ENCODE measurements at places on chromosomes 2 and 18.
A peak's percentile ranks its signal among the peaks of the same experiment; 100 is the strongest.

DNA sequence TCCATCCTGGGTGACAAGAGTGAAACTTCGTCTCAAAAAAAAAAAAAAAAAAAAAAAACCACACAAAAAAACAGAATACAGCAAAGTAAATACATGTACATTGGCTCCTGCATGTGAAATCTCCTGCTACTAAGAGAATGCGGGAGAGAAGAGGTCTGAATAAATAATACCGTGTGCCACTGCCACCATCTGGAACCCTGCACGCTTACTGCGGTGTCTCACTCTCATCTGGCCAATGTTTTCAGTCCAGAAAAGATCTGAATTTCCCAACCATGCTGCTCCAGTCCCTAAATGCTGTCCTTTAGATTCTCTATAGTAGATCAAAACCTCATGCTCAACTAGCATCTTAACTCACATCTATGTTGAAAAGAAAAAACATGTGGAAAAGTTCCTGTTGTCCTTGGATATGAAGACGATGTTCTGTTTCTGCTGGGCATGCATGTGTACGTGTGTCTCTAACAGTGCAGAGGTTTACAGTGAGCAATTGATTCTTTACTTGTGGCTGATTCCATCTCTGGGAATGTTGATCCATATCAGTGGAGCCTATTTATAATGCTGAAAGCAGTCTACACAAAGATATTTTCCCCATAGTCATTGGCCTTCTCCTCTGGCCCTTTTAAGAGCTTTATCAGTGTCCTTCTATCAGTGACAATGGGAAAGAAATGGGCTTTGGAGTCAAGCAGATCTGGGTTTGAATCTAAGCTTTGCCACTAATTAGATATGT is 11.9 kb downstream of the STON1 start:
- no peaks in the 10 kb centered on the region for H3K36me3 ChIP-seq
- no peak overlapping the region for H3K4me3 ChIP-seq
- no peak overlapping the region for H3K27ac ChIP-seq

DNA sequence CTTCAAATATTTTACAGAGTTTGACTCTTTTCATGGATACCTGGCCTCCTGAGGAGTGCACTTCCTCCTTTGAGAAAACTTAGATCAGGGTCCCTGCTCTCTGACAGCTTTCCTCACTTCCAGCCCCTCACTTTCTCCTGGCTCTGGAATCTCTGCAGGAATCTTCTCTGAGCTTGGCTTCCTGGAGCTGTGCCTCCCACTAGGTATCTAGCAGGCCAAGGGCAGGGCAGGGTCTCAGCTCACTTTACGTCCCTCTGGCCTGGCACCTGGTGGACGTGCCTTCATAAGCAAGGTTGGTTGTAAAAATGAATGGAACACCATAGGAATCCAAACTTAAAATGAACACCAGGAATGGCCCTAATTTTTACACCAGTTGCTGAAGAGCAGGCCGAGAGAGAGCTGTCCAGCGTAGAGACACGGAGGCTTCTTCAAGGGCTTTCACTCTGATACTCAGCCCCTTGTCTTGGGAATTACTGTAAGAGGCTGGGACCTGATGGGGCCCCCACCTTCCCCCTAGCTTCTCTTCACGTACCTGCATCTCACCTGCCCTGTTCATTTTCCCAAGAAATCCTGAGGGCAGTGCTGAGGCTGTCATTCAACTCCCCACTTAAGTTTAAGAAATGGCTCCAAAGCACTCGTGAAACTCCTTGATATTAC is 426.9 kb upstream of the ID2 start:
- no peaks in the 10 kb centered on the region for H3K36me3 ChIP-seq
- H3K4me3 ChIP-seq, result no peak overlapping the region
- no peaks in the 10 kb centered on the region for H3K27me3 ChIP-seq
- H3K4me1 ChIP-seq, result no peaks in the 10 kb centered on the region
- no peak for DNase-seq
- H3K27ac ChIP-seq, result no peak overlapping the region

DNA sequence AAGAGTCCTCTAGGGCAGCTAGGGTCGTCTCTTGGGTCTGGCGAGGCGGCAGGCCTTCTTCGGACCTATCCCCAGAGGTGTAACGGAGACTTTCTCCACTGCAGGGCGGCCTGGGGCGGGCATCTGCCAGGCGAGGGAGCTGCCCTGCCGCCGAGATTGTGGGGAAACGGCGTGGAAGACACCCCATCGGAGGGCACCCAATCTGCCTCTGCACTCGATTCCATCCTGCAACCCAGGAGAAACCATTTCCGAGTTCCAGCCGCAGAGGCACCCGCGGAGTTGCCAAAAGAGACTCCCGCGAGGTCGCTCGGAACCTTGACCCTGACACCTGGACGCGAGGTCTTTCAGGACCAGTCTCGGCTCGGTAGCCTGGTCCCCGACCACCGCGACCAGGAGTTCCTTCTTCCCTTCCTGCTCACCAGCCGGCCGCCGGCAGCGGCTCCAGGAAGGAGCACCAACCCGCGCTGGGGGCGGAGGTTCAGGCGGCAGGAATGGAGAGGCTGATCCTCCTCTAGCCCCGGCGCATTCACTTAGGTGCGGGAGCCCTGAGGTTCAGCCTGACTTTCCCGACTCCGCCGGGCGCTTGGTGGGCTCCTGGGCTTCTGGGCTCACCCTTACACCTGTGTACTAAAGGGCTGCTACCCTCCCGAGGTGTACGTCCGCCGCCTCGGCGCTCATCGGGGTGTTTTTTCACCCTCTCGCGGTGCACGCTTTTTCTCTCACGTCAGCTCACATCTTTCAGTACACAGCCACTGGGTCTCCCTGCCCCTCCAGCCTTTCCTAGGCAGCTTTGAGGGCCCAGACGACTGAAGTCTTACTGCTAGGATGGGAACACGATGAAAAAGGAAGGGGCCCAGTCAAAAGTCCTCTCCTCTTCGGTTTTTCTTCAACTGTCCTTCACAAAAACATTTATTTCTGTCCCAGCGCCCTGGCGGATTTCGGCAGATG is 8.1 kb downstream of the SIX2 start:
- peak overlapping the region; percentile 44 for H3K4me3 ChIP-seq
- H3K27ac ChIP-seq, result no peak overlapping the region
- H3K4me1 ChIP-seq, result no peaks in the 10 kb centered on the region
- no peaks in the 10 kb centered on the region for H3K36me3 ChIP-seq
- peaks cover 86% of the 10 kb centered on the region for H3K27me3 ChIP-seq

DNA sequence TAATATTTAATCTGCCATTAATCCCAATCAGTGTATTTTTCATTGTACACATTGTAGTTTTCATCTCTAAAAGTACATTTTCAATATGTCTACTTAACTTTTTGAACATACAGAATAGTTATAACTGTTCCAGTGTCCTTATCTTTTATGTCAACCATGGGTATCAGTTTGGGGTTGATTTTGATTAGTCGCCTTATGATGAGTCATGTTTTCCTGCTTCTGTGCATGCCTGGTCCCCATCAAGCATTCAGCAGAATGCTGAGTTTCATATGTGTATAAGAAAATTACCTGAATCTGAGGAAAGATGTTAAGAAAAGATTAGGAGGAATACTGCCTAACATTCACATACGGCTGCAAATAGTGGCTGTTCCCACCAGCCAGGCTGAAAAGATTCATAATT is 17.7 kb downstream of the SPDYA start:
- no peak overlapping the region for H3K27ac ChIP-seq
- no peaks in the 10 kb centered on the region for H3K4me1 ChIP-seq
- DNase-seq, result no peak
- no peaks in the 10 kb centered on the region for H3K36me3 ChIP-seq
- no peaks in the 10 kb centered on the region for H3K27me3 ChIP-seq

- H3K4me3 ChIP-seq, result no peak overlapping the region
- no peak for DNase-seq
- H3K4me1 ChIP-seq, result peaks cover 37% of the 10 kb centered on the region
- no peaks in the 10 kb centered on the region for H3K27me3 ChIP-seq
Observed at GRCh38 chr2:9797681-9798556, 45.4 kb upstream of the TAF1B start.

GRCh38 chr2:135984199-135985017 is 1.0 kb downstream of the DARS1 start:
- peaks cover 20% of the 10 kb centered on the region for H3K36me3 ChIP-seq
- H3K4me3 ChIP-seq, result peak overlapping the region; percentile 98
- no peak for DNase-seq
- H3K27ac ChIP-seq, result peak overlapping the region; percentile 97

DNA sequence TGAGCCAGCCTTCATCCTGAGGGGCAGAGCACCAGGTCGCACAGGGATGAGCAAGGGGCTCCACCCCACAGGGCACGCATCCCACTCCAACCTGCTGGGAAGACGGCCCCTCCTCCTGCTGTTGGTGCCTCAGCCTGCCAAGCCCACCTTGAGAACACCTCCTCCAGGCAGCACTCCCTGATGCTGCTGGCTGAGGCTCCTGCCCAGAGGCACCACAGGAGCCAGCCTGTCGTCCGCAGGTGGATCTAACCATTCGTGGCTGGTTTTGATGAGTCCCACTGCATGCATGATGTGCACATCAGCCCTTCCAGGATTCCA is 58.4 kb downstream of the BIN1 start:
- H3K4me3 ChIP-seq, result no peak overlapping the region
- H3K36me3 ChIP-seq, result no peaks in the 10 kb centered on the region

DNA sequence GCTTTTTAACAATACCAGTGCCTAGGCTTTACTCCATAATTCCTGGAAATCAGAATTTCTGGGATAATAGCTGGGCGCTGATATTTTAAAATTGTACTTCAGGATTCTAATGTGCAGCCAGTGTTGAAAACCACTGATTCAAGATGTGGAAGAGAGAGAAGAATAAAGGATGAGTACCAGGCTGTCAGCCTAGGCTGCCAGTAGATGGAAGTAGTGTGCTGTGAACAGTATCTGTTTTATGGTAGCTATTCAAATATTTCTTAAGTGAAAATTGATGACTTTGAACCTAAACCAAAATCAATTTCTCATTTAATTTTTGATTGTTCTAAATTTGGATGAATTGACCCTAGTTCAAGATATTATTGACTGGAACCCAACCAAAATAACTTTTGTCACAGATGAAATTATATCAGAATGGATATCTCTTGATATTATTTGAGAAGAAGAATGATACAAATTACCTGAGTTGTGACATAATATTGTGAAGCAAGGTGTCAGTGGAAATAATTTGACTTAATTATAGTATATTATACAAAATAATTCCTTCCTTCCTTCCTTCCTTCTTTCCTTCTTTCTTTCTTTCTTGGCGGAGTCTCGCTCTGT is 88.0 kb downstream of the COMMD1 start:
- H3K36me3 ChIP-seq, result no peaks in the 10 kb centered on the region
- H3K4me1 ChIP-seq, result no peaks in the 10 kb centered on the region
- DNase-seq, result no peak
- H3K4me3 ChIP-seq, result no peak overlapping the region
- H3K27ac ChIP-seq, result no peak overlapping the region

DNA sequence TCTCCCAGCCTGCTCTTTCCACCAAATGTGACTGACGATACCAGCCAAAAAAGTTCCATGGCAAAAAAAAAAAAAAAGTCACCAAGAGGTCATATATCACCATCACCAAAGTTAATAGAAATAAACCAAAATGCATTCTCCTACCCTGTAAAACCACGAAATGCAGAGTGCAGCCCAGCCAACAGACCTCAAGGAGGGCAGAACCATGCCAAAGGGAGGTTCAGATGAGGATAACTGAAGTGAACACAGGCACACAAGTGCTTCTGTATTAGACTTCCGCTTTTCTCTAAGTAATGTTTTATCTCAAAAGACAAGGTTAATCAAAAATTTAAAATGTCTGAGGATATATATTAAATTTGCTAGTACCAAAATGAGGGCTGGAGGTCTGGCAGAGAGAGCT is 5.5 kb downstream of the SERPINE2 start:
- no peak overlapping the region for H3K4me3 ChIP-seq
- no peak overlapping the region for H3K27ac ChIP-seq
- no peaks in the 10 kb centered on the region for H3K27me3 ChIP-seq
- peaks cover 21% of the 10 kb centered on the region for H3K36me3 ChIP-seq
- H3K4me1 ChIP-seq, result peaks cover 37% of the 10 kb centered on the region
- no peak for DNase-seq

DNA sequence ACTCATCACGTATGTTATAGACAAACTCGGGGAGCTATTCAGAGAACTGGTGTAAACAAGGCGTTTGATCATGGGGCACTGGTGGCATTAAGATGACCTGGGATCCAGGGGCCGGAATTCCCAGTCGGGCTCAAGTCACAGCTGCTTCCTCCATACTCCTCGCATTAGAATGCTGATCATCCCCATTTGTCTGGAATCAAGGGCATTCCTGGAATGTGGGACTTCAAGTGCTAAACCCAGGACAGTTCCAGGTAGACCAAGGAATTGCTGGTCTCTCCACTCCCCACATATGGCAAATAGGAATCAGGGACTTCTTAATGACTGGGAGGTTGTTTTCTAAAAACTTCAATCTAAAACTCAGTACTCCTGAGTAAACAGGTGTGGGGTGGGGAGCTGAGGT is 355.7 kb upstream of the RAB6C start:
- H3K4me1 ChIP-seq, result no peaks in the 10 kb centered on the region
- no peaks in the 10 kb centered on the region for H3K27me3 ChIP-seq
- no peaks in the 10 kb centered on the region for H3K36me3 ChIP-seq
- DNase-seq, result no peak
- H3K27ac ChIP-seq, result no peak overlapping the region
- H3K4me3 ChIP-seq, result no peak overlapping the region

DNA sequence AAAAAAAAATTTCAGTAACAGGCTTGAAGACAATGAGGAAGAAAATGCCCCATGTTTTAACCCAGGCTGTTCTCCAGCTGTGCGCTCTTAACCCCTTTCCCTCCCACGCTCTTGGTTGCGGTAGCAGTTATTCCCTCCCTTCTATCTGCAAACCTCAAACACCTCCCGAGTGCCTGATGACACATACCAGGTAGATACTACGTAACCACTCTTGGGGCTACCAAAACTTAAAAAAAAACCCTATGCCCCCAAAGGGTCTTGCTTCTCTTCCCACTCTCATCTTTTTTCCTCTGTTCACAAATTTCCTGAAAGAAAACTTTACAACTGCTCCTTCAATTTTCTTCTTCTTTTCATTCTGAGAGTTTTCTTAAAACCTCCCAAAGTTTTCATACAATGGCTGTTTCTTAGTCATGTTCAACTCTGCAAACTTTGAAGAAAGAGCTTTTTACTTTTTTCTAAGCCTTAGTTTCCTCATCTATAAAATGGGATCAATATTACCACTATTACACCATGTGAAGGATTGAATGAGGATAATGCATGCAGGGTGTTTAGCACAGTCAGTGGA is 4.9 kb upstream of the DRC1 start:
- H3K4me1 ChIP-seq, result peaks cover 21% of the 10 kb centered on the region
- H3K27me3 ChIP-seq, result no peaks in the 10 kb centered on the region
- DNase-seq, result no peak
- peaks cover 9% of the 10 kb centered on the region for H3K36me3 ChIP-seq

DNA sequence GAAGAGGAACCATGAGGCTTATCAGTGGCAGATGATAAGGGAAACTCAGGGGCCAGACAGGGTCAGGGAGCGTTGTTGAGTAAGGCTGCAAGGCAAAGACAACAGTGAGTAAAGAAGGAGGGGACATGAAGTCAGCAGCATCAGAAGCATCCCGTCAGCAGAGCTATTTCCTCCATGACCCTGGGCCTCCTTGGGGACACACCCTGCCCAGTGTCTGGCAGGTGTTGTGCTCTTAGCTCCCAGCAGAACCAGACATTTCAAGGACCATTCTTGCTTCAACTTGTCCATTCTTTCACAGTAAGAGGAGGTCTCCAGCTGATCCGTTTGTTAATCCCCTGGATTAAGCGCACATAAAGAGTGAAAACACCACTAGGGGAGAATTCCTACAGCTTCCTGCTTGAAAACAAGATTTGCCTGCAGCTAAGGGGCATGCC is 88.7 kb upstream of the MEIS1 start:
- no peak overlapping the region for H3K27ac ChIP-seq
- H3K4me3 ChIP-seq, result no peak overlapping the region
- no peaks in the 10 kb centered on the region for H3K4me1 ChIP-seq

All from keratinocyte (primary cell).